ENCODE measurements at places on chromosomes 16 and 17. TPM values are rescaled to one million over a fixed set of nuclear protein-coding genes. Genes with fewer than 3 reads are reported as not detected.
A peak's percentile ranks its signal among the peaks of the same experiment; 100 is the strongest.

The PLA2G10 gene
- total RNA-seq = 0.40 TPM

DNA sequence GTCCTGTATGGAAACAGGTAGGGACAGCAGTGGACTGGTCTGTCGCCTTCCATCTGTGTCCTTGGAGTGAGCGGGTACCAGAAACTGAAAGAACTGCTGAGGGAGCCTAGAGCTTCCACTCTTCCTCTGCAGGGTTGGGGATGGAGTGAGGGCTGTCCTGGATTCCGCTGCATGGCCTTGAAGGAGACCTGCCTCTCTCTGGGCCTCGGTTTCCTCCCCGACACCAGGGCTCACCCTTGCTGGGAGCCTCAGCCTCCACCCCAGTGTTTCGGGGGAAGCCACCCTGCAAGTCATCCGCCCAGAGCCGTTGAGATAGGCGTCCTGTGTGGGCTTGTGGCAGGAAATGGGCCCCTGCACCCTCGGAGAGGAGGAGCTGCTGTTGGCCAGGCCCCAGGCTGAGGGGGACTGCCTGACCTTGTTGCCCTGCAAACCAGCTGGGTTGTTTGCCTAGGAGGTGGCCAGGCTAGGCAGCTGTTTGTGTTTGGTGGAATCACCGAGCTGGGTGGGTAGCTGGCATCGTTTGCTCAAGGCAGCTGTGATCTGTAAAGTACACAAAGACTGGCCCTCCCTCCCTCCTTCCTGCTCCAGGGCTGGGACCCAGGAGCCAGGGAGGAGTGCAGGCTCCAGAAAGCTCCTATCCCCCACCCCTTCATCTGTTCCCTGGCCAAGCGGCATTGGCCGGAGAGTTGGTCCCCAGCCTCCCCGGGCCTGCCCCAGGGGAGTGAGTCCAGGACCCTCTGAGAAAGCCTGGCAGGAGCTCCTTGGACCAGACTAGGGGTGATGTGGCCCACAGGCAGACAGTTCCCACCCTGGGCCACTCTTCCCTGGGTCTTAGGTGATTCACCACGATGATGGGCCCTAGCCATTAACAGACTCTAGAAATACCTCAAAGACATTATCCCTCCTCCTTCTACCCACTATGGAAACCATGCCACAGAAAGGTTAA lies 1.3 kb downstream of the RAB37 start:
- H3K27ac ChIP-seq = no peak overlapping the region
- H3K36me3 ChIP-seq = no peaks in the 10 kb centered on the region
- peaks cover 26% of the 10 kb centered on the region for H3K27me3 ChIP-seq

The PRSS53 gene
- total RNA-seq = 2.2 TPM

GRCh38 chr16:16073891-16074881 lies 124.8 kb downstream of the ABCC1 start:
- peaks cover 42% of the 10 kb centered on the region for H3K36me3 ChIP-seq
- no peak overlapping the region for H3K4me3 ChIP-seq
- peak overlapping the region; percentile 59 for H3K27ac ChIP-seq
- peak; percentile 71 for DNase-seq
- H3K4me1 ChIP-seq = peaks cover 9% of the 10 kb centered on the region

DNA sequence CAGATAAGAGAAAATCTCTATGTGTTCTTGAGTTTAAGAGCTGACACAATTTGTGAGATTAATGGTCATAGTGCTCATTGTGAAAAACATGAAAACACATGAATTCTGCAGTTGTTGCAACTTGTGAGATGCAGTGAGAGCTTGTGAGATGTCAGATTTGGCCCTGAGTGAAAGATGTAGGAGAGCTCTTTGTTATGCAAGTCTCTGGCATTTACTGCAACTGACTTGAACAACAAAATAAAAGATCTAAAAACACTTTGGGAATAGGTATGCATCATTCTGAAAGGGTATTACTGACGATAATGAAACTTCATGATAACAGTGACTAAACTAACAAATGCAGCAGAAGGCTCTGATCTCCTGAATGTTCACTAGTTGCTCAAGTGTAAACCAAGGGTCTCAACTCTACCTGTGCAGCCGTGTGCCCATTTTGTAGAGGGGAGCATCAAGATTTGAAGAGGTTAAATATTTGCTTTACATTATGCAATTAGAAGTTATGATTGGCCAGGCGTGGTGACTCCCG lies 50.8 kb upstream of the SMIM36 start:
- no peaks in the 10 kb centered on the region for H3K36me3 ChIP-seq
- no peak for DNase-seq
- H3K27ac ChIP-seq = no peak overlapping the region
- H3K27me3 ChIP-seq = no peaks in the 10 kb centered on the region
- no peaks in the 10 kb centered on the region for H3K4me1 ChIP-seq

The TNP2 gene
- total RNA-seq = not detected

DNA sequence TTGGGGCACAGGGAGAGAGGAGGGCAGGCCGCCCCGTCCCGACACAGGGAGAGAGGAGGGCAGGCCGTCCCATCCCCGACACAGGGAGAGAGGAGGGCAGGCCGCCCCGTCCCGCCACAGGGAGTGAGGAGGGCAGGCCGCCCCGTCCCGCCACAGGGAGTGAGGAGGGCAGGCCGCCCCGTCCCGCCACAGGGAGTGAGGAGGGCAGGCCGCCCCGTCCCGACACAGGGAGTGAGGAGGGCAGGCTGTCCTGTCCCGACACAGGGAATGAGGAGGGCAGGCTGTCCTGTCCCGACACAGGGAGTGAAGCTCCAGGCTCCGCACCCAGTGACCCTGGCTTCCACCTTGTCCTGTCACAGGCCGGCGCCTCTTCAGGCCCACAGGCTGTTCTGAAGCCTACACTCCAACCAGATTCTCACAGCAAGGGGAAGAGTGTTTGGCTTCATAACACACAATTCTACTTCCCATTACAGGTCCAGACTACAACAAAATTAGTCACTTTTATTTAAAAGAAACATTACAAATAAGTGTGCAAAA lies 34.1 kb downstream of the WDR45B start:
- H3K4me1 ChIP-seq = peaks cover 3% of the 10 kb centered on the region
- H3K36me3 ChIP-seq = peaks cover 26% of the 10 kb centered on the region
- H3K27me3 ChIP-seq = no peaks in the 10 kb centered on the region
- no peak for DNase-seq

GRCh38 chr16:12868788-12869187 lies 32.6 kb upstream of the SHISA9 start:
- no peaks in the 10 kb centered on the region for H3K27me3 ChIP-seq
- DNase-seq = no peak
- no peaks in the 10 kb centered on the region for H3K36me3 ChIP-seq

GRCh38 chr16:88327561-88328312 lies 55.0 kb upstream of the ZNF469 start:
- no peaks in the 10 kb centered on the region for H3K4me1 ChIP-seq
- no peaks in the 10 kb centered on the region for H3K27me3 ChIP-seq
- no peak overlapping the region for H3K4me3 ChIP-seq
- DNase-seq = no peak
- no peaks in the 10 kb centered on the region for H3K36me3 ChIP-seq
- H3K27ac ChIP-seq = no peak overlapping the region

DNA sequence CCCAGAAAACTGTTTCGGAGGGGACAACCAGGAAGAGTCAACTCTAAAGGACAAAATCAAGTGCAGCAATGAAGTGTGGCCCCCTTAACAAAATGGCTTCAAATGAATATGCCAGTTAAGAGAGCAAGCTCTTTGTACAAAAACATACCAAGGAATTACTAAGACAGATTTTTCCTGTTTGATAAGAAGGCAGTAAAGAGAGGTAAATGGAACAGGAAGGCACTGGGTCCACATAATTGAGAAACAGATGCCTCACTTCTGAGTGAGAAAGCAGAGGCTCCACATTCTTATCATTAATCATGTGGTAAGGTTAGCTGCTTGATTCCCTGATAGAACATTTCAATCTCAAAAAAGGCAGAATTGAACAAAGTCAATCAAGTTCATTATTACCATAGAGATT lies 44.9 kb downstream of the MBTD1 start:
- peaks cover 12% of the 10 kb centered on the region for H3K36me3 ChIP-seq
- no peak overlapping the region for H3K4me3 ChIP-seq
- DNase-seq = no peak
- H3K27ac ChIP-seq = no peak overlapping the region
- H3K27me3 ChIP-seq = no peaks in the 10 kb centered on the region

- peaks cover 7% of the 10 kb centered on the region for H3K36me3 ChIP-seq
- no peaks in the 10 kb centered on the region for H3K4me1 ChIP-seq
- DNase-seq = no peak
- no peaks in the 10 kb centered on the region for H3K27me3 ChIP-seq
These were observed 885 bp upstream of the SLC35B1 start for GRCh38 chr17:49708515-49709183.

GRCh38 chr17:47223007-47223406 lies 13.9 kb downstream of the MYL4 start:
- H3K4me1 ChIP-seq = peaks cover 6% of the 10 kb centered on the region
- DNase-seq = no peak
- peak overlapping the region; percentile 9 for H3K27ac ChIP-seq
- no peak overlapping the region for H3K4me3 ChIP-seq
- H3K36me3 ChIP-seq = no peaks in the 10 kb centered on the region
- no peaks in the 10 kb centered on the region for H3K27me3 ChIP-seq

DNA sequence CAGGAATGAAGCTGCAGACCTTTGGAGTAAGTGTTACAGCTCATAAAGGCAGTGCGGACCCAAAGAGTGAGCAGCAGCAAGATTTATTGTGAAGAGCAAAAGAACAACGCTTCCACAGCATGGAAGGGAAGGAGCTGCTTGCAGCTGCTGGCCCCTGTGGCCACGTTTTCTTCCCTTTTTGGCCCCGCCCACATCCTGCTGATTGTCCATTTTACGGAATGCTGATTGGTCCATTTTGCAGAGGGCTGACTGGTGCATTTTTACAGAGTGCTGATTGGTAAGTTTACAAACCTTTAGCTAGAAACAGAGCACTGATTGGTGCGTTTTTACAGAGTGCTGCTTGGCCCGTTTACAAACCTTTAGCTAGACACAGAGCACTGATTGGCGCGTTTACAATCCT lies 841.5 kb downstream of the CDH11 start:
- no peak for DNase-seq
- H3K27me3 ChIP-seq = no peaks in the 10 kb centered on the region
- H3K4me3 ChIP-seq = no peak overlapping the region

The SMG1 gene
- total RNA-seq = 139 TPM

The TMEM220 gene
- total RNA-seq = 13.8 TPM

GRCh38 chr17:68097161-68097805 lies 61.7 kb downstream of the KPNA2 start:
- no peak overlapping the region for H3K4me3 ChIP-seq
- peaks cover 4% of the 10 kb centered on the region for H3K4me1 ChIP-seq
- H3K36me3 ChIP-seq = no peaks in the 10 kb centered on the region
- DNase-seq = no peak

GRCh38 chr16:72551649-72552048 lies 379.7 kb upstream of the PMFBP1 start:
- H3K27ac ChIP-seq = no peak overlapping the region
- H3K27me3 ChIP-seq = no peaks in the 10 kb centered on the region
- no peak for DNase-seq

DNA sequence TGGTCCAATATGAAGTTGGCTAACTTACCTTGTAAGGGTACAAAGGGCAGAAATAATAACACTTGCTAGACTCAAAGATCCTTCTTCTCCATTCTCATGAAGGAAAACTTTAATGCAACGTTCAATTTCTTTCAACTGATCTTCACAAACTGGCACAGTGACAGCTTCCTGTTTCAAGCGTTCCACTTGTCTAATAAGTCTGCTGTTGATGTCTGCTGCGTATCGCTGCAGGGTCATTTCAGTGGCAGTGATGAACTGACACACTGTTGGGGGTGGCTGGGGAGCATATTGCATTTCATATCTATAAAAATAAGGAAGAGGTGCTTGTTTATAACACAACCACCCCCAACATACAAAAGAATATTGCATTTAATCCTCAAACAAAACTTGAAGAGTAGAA lies 33.5 kb upstream of the ARL6IP1 start:
- DNase-seq = peak; percentile 20
- H3K27me3 ChIP-seq = no peaks in the 10 kb centered on the region
- H3K4me3 ChIP-seq = no peak overlapping the region
- no peak overlapping the region for H3K27ac ChIP-seq
- no peaks in the 10 kb centered on the region for H3K4me1 ChIP-seq

The KRT33B gene
- total RNA-seq = not detected

The SPNS3 gene
- 0.40 TPM for total RNA-seq

The CDK12 gene
- total RNA-seq = 56.2 TPM

The SLC13A2 gene
- 0.15 TPM for total RNA-seq

The CRISPLD2 gene
- 136 TPM for total RNA-seq

- H3K27me3 ChIP-seq = no peaks in the 10 kb centered on the region
- H3K27ac ChIP-seq = no peak overlapping the region
- H3K4me1 ChIP-seq = peaks cover 55% of the 10 kb centered on the region
- no peak for DNase-seq
- H3K4me3 ChIP-seq = no peak overlapping the region
- H3K36me3 ChIP-seq = peaks cover 3% of the 10 kb centered on the region
These were observed 7.4 kb downstream of the BANP start for GRCh38 chr16:87958632-87959031.

GRCh38 chr16:12470311-12471229 lies 333.1 kb downstream of the CPPED1 start:
- no peaks in the 10 kb centered on the region for H3K36me3 ChIP-seq
- no peak overlapping the region for H3K27ac ChIP-seq
- H3K4me1 ChIP-seq = no peaks in the 10 kb centered on the region
- no peak for DNase-seq

The SOST gene
- not detected for total RNA-seq

GRCh38 chr16:9004183-9004582 lies 40.5 kb upstream of the USP7 start:
- no peak overlapping the region for H3K4me3 ChIP-seq
- DNase-seq = no peak
- H3K27ac ChIP-seq = no peak overlapping the region
- H3K36me3 ChIP-seq = no peaks in the 10 kb centered on the region
- no peaks in the 10 kb centered on the region for H3K27me3 ChIP-seq
- H3K4me1 ChIP-seq = peaks cover 6% of the 10 kb centered on the region

The CX3CL1 gene
- 22.8 TPM for total RNA-seq
